ENCODE measurements at places on chromosomes 11 and 22.

DNA sequence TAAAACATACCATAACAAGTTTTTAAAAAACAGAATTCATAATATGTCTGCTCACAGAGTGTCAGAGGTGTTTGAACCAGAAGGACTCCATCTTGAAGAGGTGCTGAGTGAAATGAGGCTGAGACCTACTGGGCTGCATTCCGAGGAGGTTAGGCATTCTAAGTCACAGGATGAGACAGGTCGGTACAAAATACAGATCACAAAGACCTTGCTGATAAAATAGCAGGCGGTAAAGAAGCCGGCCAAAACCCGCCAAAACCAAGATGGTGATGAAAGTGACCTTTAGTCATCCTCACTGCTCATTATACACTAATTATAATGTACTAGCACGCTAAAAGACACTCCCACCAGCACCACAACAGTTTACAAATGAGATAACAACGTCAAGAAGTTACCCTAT lies 116.4 kb downstream of the ARHGAP32 start:
- DNase-seq, result no peak

- DNase-seq, result no peak
Observed at GRCh38 chr11:116832350-116833290, 2.9 kb downstream of the APOC3 start.

DNA sequence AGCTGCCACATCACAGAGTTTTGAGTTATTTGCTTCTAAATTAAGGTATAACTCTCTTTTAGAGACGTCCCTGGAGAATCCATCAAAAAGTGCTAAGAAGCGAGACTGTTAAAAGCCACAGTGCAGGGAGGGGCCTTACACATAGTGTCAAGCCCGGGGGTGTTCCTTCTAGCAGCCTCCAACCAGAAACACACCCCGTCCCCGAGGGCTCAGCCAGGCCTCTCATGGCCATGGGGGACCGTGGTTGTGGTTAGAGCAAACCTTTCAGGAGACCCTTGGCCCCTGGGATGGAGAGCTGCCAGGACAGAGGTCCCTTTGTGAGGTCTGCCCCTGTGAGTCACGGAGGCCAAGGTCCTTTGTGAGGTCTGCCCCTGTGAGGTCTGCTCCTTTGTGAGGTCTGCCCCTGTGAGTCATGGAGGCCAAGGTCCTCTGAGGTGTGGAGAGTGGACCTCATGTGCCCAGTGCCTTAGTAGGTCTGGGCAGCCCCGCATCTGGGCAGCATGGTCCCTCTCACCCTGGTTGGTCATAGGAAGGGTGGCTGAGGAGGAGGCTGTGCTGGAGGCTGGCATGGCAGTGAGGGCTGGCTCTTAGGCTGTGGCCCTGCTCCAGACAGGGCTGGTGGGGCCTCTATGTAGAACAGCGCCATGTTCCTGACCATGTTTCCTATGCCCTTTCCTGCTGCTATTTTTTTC lies 5.4 kb downstream of the GNAZ start:
- no peak for DNase-seq

DNA sequence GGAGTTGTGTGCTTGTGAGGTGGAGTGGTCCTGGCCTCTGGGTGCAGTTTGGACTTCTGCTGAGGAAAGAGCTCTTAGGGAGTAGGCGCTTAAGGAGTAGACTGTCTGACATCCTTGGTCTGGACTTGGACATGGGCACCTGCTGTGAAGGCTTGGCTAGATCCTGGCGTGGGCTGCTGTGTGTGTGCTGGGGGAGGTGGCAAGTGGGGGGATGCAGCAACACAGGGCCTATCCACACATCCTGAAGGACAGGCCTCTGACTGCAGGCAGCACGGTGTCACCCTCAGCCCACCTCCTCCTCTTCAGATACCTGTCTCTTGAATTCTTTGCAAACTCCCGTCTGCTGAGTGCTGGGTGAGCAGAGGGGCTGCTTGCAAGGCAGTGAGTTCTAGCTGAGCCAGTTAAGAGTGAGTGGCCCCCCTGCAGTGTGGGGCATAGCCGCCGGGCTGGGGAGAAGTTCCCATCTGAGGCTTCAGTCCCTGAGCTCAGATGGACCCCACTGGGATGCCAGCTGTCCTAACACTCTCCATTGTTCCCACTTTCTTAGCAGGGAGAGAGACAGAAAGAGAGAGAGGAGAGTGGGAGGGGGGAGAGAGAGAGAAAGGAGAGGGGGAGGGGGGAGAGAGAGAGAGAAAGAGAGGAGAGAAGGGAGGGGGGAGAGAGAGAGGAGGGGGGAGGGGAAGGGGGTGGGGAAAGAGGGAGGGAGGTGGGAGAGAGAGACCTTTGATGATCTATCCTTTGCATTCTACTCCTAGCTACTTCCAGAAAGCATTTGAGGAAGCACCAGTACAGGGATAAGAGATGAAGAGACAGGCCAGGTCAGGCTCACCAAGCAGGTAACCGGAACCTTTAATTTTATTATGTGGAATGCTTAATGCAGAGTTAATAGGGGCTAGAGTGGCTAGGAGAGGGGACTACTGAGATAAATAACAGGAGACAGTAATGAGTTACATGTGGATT lies 12.6 kb downstream of the SOX10 start:
- no peak for DNase-seq

DNA sequence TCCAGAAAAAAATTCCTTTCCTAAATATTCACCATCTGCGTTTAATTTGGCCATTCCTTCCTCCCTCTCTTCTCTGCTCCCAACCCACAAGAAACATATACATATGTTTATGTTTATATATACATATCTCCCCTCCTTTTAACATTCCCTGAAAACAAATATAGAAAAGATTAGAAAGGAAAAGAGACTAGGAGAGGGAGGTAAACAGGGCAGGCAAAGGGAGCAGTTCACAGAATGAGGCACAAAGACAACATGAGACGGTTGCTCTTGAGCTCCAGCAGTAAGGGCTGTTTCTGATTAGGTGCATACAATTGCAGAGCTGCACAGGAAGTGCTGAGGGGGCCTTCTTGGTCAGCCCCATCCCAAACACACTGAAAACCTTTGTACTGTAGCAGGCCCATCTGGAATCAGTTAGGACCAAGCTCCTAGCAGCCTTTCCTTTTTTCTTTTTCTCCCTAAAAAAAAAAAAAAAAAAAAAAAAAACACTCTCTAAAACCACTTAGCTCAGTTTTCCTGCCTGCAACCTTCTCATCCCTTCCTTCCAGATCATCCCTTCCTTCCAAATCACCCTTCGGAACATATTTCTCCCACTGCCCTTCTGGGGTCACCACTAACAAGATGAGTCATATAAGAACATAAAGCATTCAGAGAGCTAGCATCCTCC lies 57.0 kb downstream of the RBFOX2 start:
- DNase-seq, result no peak

GRCh38 chr22:31341386-31342088 lies 4.6 kb downstream of the PATZ1 start:
- no peak for DNase-seq

DNA sequence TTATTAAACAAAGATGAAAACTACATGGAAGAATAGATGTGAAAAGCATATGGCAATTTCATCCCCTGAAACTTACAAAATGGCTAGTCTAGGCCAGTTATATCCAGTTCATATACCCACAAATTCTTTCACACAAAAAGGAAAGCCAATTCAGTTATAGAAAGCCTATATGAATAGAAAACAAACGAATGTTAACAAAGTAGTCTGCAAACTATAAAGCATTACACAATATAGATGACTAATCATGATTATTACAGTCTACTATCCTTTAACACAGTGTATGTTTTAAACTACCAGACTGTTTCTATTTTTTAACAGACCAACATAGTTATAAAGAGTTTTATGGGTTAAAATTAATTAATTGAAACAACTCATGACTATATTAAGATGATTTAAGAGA lies 12.1 kb downstream of the DCUN1D5 start:
- no peak for DNase-seq

GRCh38 chr11:980438-981357 lies 55.0 kb downstream of the AP2A2 start:
- no peak for DNase-seq

GRCh38 chr11:37108436-37109285 lies 510.6 kb upstream of the RAG2 start:
- DNase-seq, result no peak

DNA sequence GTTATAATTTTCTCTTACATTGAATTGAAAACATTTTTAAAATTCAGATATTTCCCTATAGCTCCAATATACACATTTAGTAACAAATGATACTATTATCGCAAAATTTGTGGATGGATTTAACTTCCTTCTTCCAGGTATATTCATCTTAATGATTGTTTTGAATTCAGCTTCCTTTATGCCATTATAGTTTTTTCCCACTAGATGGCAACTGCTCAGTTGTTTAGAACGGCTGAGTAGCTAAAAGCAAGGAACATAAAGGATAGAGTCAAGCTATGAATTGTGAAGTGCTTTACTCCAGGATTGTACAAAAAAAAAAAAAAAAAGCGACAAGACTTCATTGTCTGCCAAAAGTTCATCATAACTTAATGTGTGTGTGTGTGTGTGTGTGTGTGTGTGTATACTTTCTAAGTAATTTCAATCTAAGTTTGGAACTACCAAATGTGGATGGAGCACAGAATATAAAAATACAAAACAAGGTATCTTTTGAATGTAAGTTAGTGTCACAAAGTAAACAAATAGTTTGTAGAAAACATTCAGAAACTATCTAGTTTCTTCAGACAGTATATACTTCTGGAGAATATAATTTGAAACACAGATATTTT lies 846.4 kb downstream of the DLG2 start:
- DNase-seq, result no peak

All from stimulated activated CD8-positive, alpha-beta memory T cell treated with anti-CD3 and anti-CD28 coated beads, Interleukin-4, amount 100 ng/mL, for 1 hour (primary cell).